NCI-H2029 treated with DMSO at 0.1 percent for 48 hours (cell line): ENCODE measurements at places on chromosomes 5 and 9.

- DNase-seq = no peak
Measured at GRCh38 chr5:119292701-119293515, 62.9 kb upstream of the TNFAIP8 start.

DNA sequence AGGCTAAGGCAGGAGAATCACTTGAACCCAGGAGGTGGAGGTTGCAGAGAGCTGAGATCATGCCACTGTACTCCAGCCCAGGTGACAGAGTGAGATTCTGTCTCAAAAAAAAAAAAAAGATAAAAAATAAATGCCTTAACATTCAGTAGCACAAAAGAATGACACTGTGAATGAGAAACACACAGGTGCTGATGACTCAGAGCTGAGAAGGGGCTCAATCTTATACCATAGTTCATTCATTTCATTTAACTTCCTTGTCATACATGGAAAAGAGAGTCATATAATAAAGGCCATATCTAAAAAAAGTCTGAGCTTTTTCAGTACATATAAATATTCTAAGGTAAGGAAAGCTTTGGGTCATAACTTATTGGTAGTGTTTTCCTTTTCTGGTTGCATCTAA, 40.6 kb downstream of the WWC1 start:
- no peak for DNase-seq

DNA sequence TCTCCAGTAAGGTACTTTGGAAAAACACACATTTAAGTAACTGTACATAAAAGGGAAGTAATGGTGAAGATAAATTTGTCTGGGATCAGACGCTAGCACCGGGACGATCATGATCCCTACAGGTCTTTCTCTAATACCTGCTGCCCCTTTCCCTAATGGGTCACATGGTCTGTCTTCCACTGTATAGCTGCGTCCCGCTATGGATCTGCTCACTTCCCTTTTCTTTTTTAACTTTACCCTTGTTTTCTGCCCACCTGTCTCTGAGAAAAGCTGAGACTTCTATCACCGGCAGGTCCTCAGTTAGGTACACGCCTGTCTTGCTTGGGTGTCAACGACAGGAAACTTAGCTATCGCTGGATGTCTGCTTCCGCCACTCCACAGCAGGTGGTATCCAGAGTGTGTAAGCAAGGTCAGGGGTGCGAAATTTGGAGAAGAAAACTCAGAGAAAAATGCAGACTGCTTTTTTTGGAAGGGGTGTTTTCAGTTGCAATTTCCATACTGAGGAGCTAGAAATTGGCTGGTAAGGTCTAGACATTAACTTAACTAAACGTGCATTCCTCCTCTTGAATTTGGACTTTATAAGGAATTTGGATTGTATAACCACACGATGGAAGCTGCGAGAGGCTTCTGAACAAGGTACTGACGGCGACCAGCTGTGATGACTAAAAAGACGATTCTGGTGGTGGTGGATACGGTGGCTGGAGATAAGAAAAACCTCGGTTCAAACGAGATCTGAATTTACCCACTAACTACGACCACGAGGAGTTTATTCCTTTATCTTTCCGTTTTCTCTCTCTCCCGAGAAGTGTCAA, 1.1 kb upstream of the ICE1 start:
- no peak for DNase-seq

- DNase-seq = no peak
Measured at GRCh38 chr9:73269430-73270101, 117.9 kb downstream of the ANXA1 start.

DNA sequence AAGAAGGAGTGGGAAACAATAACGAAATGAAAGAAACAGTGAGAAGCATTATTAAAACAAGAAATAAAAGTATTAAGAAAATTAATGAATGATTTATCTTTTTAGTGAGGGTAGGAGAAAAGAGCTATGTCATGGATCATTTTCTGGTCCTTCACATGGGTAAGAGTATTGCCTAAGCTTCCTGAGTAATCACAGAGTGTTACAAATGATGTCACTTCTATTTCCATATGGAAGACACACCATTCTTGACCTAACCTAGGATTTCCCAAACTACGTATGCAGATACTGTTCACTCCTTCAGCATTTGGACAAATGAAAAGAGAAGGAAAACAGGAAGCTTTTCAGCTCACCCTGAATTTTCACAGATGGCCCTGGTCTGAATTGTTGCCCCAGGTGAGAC, 3.3 kb upstream of the TSLP start:
- no peak for DNase-seq

GRCh38 chr5:76388791-76389512, 14.1 kb upstream of the IQGAP2 start:
- DNase-seq = no peak

DNA sequence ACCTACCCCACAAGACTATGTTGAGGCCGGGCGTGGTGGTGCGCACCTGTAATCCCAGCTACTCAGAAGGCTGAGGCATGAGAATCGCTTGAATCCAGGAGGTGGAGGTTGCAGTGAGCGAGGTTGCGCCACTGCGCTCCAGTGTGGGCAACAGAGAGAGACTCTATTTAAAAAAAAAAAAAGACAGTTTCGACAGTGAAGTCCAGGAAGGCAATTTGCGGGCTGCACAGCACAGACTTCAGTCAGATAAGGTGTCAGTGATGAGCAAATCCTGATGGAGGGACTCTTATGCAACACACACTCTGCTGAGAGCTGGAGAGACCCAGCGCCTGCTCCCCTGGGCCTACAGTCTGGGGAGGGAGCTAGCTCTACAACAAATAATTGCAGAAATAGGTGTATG, 14.2 kb downstream of the CCNJL start:
- DNase-seq = no peak

- peak; percentile 14 for DNase-seq
Measured at GRCh38 chr5:141359790-141360426, at the start of gene PCDHGB2. Gene PCDHGB2 (plus strand): TSS chr5:141359994. CDS start chr5:141360136, 142 bp downstream.

GRCh38 chr9:125966466-125966865, 219.3 kb downstream of the PBX3 start:
- DNase-seq = no peak

GRCh38 chr5:81516091-81516490, 122.2 kb upstream of the ACOT12 start:
- DNase-seq = no peak

GRCh38 chr9:33249983-33250382, 10.0 kb downstream of the SPINK4 start:
- no peak for DNase-seq

DNA sequence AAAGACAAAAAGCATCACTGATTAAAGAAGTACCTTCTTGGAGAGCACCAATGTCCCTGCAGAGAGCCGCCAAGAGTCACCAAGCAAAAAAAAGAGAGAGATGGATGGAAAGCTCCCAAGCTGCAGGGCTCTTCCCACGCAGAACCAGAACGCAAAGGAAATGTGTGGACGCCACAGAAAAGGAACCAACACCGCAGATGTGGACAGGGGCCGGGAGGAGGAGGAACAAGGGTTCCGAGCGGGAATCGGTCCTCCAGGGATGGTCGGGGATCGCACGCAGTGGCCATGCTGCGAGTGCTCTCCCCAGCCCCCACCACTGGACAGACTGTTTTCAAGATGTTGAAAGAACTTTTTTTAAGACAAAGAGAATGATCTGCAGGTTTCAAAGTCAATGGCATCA, 40.2 kb upstream of the ZNF354A start:
- no peak for DNase-seq

DNA sequence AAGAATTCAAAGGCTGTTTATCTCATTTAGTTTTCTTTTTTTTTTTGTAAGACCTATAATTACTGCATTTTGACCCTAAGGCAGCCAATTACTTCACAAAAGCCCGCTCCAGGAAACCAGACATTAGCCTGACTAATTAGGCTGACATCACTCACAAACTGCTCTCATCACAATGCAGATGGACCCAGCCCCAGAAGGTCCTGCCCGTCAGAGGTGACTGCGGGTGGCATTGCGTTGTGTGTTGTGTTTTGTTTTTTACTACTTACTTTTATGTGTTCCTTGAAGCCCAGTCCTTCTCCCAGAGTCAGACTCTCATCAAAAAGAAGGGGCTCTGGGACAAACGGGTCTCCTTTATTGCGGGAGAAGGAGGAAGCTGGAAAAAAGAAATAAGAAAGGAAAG, 172.2 kb downstream of the HSD17B3 start:
- DNase-seq = no peak

GRCh38 chr9:89770531-89771174, 165.8 kb downstream of the GADD45G start:
- peak; percentile 11 for DNase-seq

- DNase-seq = no peak
Measured at GRCh38 chr5:173642895-173643481, 26.5 kb upstream of the BOD1 start.

DNA sequence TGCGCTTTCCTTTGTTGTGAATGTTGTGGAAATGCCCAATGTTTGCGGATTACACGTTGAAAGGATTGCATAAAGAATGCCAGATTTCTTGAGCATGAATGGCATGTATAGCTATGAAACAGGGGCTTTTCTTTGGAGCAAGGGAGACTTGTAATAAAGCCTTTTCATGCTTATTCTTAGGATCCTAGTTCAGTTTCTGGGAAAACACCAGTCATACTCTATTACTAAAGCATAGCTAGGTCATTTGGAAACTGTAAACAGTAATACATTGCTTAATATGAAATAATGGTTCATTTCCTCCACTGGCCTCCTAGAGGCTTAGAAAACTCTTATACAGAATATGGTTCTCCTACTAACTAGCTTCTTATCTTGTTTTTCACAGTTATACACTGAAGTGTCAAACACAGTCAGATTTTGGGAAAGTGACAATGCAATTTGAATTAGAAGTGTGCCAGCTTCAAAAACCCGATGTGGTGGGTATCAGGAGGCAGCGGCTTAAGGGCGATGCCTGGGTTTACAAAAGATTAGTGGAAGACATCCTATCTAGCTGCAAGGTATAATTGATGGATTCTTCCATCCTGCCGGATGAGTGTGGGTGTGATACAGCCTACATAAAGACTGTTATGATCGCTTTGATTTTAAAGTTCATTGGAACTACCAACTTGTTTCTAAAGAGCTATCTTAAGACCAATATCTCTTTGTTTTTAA, 104.2 kb downstream of the MELK start:
- no peak for DNase-seq

- DNase-seq = no peak
Measured at GRCh38 chr5:9278921-9279603, 266.8 kb downstream of the SEMA5A start.

- no peak for DNase-seq
Measured at GRCh38 chr9:124251204-124251603, 6.5 kb upstream of the NEK6 start.

DNA sequence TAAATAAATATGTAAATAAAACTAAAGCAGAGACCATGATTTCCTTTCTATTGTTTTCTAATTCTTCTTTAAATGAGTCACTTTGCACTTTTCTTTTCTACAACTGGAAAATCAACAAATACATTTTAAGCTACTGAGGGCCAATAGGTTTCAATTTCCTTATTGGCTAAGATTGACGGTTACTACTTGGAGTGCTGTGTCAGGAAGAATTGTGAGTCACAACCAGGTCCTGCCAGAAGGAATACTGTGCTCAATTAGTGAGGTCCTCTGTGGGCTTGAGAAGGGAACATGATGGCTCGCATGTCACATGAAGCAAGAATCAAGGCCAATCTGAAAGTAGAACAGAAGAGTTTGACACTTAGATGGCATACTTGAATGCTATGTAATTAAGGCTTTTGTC, 110.8 kb downstream of the HMHB1 start:
- DNase-seq = no peak

DNA sequence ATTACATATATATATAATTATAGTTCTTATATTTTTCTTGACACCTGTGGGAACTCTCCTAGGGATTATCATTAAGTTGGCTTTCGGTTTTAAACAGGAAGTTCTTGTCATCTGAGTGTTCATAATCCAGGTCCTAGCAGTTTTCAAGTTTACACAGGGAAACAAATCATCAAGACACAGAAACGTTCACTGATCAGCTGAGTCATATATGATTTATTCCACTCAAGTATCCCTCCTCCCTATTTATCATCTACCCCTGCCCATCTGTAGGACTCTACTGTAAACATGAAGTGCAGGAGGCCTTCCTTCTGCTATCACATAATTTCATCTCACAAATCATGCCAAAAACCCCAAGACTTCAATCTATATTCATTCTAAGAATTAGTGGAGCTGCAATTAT, 6.3 kb downstream of the SLC25A51 start:
- no peak for DNase-seq

DNA sequence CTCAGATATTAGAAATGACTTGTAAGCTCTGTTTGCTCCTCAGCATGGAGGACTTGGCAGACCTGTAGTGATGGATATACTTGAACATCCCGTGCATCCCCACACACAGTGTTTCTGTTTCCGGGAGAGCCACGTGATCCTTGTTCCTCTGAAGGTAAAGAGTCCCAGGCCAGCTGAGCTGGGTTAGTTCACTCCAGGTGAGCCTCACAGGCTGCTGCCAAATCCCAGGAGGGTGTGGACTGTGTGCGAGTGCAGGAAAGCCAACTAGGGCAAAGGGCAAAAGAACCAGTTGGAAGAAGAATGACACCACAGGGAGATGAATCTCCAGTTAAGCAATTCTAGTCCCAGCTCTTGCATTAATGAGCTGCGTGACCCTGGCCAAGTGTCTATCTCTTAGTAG, 10.4 kb upstream of the TOMM5 start:
- DNase-seq = peak; percentile 60

- DNase-seq = no peak
Measured at GRCh38 chr5:18686253-18686652, 1052.0 kb downstream of the TAF11L14 start.

GRCh38 chr9:112677040-112677439, 40.9 kb downstream of the INIP start:
- no peak for DNase-seq

- DNase-seq = no peak
Measured at GRCh38 chr9:5832071-5832537, 813 bp downstream of the ERMP1 start.

- no peak for DNase-seq
Measured at GRCh38 chr9:16361118-16361517, 509.4 kb downstream of the BNC2 start.

- no peak for DNase-seq
Measured at GRCh38 chr9:71955300-71955915, 44.0 kb downstream of the C9orf85 start.

DNA sequence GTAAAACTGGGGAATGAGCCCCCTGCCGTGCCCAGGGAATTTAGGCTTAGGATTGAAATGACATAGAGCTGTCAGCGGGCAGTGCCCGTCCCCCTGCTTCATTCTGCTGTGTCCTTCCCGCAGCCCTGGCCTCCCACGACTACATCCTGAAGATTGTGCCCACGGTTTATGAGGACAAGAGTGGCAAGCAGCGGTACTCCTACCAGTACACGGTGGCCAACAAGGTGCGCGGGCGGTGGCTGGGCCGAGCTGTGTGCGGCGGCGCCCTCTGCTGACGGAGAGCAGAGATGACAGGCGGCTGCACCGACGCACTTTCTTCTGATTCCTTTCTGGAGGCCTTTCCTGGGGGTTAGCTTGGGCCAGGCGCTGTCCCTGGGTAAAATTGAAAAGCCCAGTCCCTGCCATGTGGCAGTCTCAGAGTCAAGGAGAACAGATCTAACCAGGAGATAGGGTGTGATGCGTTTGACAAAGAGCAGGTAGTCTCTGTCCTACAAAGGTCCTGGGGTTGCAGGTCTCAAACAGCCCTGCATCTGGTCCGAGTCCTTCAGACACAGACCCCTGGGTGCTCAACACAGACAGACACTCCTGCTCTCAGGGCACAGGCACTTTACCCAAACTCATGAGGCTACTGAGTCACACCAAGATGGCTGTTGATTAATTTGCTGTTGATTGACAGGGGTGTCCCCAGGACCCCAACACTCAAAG, 26.8 kb upstream of the RPL26L1 start:
- DNase-seq = peak; percentile 26

- no peak for DNase-seq
Measured at GRCh38 chr9:125246261-125246667, 5.1 kb upstream of the HSPA5 start.

GRCh38 chr5:32587067-32587551, 1.8 kb downstream of the SUB1 start:
- no peak for DNase-seq
